ENCODE measurements at places on chromosomes 7 and 10.

- no peak for DNase-seq
Observed at GRCh38 chr7:33091641-33092191, 17.5 kb downstream of the RP9 start.

DNA sequence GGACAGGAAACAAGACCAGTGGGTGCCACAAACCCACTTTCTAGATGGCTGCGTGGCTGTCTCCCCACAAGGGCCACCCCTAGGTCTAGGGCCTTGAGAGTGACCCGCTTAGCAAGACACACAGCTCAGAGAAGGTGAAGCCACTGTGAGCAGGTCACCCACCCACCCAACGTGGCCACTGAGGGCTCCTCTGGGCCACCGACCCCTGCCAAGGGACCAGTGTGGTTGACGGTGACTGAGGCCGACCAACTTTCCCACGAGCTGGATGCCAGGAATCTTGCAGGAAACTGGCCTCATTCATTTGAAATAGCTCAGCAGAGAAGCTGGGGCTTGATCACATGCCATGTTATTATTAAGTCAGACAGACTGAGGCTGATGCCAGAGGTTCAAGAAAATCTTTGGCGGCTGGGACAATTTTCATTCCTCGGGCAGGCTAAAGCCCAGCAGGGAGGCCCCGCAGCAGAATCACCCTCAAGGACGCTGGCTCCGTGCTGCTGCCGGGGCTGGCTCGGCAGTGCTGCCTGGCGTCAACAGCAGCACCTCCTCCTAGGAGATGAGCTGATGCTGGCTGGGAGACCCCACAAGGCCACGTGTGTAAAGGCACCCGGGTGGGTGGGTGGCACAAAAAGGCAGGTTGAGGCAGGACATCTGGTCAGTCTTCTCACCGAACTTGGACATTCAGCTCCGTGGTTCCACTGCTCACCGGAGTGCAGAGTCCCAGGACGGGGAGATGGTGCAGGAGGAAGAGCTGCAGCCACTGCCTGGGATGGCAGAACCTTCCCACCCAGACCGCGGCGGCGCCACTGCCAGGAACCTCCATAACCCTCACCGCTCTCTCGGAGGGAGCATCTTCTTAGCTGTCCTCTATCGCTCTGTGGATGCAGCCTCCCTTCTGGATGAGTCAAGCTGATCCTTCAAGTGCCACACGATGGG lies 57.8 kb downstream of the ZRANB1 start:
- DNase-seq: no peak

DNA sequence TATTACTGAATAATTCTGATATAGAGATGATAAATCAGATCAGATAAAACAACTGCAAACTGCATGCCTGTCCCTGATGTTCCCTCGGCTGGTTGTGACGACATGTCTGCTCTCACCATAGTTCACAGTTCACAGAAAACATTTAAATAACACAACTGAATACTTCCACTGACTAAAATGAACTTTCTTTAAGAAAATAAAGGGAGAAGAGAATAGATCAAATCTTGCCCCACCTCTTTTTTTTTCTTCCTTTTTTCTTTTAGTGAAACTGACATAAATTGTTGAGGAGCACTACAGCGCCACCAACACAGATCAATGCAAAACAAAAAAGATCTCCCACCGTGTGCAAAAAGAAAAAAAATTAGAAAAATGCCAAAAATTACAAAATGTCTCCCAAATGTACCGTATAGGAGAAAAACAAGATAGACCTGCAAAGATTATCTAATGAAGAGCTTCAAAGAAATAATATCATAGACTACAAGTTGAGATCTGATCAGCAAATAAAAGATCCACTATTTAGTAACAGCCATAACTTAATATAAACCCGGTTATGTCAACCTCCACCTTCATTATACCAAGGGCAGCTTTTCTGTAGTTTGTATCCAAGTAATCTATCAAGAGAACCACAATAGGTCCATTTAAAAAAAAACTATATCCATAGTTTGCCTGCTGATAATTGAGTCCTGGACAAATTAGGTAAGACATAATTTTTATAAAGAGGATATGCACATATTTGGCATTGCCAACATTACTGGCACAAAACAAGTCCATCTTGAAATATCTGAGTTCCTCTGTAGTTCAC lies 30.7 kb upstream of the EPC1 start:
- no peak for DNase-seq

DNA sequence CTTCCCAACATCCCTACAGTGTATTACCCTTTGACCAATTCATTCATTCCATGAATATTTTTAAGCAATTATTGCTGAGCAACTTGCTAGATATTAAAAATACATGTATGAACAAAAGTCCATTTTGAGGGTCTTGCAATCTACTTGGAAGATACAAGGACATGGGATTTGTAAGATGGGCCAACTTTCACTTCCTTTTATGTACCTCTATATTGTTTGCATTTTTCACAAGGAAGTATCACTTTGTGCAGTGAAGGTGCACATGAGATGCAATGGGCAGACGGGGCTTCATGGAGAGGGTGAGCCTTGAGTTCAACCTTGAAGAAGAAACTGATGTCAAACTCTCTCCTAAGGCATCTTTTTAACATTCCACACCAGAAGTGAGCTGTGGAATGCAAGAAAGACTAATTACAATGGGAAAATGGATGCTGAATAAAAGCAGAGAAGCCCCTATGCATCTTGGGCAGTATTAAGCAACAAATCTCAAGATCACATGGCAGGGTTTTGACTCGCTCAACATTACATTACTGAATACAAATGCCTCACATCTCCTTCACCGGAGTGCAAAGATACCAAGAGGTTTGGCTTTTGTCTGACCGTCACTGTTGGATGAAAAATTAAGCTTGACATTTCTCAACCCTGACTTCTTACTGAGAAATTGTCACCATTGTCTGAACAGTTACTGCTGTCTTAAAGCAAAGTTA lies 341.5 kb downstream of the ELMO1 start:
- no peak for DNase-seq

DNA sequence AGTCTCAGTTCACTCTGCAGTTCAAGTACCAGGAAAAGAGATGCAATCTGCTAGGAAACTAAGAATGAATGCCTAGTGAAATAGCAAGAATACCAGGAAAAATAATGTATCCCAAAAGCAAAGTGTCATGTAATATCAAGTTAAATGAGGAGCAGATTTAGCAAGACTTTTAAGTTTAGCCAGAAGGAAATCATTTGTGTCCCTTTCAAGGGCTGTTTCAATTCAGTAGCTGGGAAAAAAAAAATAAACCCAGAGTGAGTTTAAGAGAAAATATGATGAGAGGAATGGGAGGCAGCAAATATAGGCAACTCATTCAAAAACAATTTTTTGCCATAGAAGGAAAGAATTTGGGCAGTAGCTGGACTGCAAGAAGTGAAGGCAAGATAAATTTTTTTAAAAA lies 135.8 kb downstream of the DGKB start:
- DNase-seq: no peak

DNA sequence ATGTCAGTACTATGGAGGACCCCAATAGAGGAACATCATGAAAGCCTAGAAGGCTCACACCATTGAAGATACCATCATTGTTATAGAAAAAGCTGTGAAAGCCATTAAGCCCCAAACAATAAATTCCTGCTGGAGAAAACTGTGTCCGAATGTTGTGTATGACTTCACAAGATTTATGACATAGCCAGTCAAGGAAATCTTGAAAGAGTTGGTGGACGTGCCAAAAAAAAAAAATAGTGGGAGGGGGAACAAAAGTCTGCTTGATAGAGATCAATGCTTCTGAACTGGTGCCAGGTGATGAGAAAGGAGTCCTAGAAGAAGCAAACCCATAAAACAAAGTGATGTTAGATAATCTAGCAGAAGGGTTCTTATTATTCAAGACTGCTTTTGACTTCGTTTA lies 41.2 kb downstream of the RALA start:
- no peak for DNase-seq

DNA sequence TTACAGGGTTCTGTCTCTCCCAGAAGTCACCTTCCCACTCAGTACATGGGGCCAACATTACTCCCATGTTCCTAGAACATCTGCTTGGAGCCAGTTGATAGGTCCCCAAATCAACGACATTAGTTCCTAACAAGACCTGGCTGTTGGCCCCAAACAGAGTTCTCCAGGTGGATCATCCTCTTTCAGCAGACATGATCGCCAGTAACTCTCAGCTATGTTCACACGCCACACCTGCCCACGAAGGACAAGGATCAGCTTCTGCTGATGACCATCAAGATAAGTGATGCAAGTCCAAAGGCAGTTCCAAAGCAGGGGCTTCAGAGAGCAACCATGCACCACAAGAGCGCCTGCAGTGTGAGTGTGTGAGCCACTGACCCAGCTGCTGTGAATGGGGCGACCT lies 11.0 kb downstream of the ZNF777 start:
- no peak for DNase-seq

DNA sequence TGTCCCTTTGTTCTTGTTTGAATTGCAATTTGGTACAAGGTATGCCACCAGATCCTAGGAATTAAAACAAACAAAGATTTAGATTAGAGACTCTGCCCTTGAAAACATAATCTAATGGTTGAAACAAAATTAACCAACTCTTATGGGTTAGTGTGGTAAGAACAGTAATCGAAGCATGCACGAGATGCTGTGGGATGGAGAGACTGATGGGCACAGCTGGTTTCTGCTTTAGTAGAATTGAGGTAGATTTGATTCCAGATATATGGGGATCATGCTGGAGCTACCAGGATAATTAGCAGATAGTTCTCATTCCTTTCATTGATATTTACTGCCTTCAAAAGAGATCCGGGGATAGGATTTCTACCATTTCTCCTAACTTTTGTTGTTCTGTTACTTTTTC lies 20.4 kb upstream of the SEMA4G start:
- DNase-seq: no peak

GRCh38 chr7:31069860-31070555 lies 17.9 kb downstream of the ADCYAP1R1 start:
- DNase-seq: no peak

DNA sequence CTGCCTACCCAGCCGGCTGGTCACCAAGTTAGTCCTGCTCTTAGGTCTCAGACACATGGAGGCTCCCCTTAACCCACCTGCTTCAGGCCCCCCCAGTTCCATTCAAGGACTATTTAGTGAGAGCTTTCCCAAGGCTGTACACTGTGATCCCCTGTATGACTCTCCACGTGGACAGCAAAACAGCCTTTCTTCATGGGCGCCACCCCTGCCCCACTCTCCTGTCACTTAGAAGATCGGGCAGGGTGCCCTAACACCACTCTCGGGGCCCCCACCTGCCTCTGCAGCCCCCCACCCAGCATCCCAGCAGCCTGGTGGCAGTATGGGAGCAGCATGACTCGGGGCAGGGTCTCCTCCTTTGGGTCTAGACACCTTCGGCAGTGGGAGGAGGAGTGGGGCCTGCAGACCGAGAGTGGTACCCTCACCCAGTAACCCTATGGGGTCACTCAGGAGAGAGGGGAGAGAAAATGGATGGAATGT lies 116.6 kb downstream of the PTPN20 start:
- no peak for DNase-seq

GRCh38 chr7:81234896-81235295 lies 316.0 kb upstream of the SEMA3C start:
- no peak for DNase-seq

DNA sequence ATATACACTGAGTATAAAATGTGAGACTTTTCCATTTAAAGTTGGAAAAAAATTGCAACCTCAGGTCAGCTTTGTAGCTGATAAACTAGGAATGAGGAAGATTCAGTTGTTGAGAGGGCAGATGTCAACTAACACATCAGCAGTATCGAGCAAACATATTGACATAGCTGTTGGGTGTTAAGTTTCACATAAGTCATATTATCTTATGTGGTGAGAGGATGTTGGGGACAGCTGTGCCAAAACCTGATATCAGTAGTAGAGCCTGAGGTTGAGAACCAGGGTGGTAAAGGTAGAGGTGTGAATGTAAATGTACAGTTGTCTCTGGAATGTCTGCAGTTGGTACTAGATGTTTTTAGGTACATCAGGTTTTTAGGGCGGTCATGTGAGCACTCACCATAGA lies 5.0 kb downstream of the ZRANB1 start:
- DNase-seq: no peak

DNA sequence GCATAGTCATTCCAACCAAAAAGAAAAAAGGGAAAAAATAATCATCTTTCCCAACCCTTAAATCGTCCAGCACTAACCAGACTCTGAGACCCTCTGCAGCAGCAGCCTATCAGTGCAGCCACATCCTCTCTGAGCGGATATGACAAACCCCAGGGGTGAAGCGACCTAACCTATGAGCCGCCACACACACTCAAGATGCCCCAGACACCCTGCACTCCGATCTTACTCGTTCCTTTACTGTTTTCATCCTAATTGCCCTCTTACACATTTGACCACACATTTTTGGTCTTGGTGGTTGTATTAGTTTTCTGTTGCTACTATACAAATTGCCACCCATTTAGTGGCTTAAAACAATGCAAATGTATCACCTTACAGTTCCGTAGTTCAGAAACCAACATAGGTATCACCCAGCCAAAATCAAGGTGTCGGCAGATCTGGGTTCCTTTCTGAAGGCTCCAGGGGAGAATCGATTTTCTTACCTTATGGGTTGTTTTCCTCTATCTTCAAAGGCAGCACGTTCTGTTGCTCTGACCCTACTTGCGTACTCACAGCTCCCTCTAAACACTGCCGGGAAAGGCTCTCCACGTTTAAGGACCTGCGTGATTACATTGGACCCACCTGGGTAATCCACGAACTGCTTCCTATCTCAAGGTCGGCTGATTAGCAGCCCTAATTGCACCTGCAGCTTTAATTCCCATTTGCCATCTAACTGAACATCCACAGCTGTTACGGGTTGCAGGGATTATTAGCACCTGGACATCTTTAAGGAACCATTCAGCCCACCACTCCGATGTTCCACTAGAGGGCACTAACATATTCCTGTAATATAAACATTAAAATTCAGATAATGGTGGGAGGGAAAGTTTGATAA lies 37.3 kb upstream of the PRSS1 start:
- no peak for DNase-seq

DNA sequence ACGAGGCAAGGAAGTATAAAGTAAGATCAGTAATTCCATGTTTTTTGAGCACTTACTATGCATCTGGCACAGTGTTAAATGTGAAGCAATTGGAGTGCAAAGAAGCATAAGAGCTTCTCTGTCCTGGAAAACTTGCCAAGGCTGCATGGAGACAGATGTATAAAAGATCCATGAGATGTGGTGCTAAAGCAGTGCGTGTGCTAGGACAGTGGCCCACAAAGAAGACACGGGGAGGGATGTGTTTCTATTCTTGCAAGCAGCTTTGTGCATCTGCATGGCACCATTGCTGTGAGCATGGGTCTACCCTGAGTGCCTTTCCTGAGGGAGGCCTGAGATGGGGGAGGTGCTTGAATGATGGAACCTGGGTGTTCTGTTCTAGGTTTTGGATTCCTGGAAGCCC lies 5.1 kb upstream of the CDHR3 start:
- no peak for DNase-seq

DNA sequence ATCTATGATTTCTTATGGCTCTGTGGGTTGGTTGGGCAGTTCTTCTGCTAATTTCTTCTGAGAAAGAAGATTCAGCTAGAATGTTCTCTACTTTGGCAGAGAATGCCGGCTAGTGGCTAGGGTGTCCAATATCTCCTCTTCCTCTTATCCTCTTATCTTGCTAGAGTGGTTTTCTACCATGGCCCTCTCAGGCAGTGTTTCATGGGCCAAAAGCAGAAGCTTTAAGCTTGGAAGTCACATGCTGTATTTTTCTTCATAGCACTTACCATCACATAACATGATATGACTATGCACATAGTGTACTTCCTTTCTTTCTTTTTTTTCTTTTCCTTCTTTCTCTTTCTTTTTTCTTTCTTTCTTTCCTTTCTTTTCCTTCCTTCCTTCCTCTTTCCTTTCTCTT lies 140.0 kb downstream of the ITGB8 start:
- DNase-seq: no peak
